Ureter (tissue), 1 donor: ENCODE measurements at places on chromosomes 11 and 22. TPM values are rescaled to one million over a fixed set of nuclear protein-coding genes. Genes with fewer than 3 reads are reported as not detected.

DNA sequence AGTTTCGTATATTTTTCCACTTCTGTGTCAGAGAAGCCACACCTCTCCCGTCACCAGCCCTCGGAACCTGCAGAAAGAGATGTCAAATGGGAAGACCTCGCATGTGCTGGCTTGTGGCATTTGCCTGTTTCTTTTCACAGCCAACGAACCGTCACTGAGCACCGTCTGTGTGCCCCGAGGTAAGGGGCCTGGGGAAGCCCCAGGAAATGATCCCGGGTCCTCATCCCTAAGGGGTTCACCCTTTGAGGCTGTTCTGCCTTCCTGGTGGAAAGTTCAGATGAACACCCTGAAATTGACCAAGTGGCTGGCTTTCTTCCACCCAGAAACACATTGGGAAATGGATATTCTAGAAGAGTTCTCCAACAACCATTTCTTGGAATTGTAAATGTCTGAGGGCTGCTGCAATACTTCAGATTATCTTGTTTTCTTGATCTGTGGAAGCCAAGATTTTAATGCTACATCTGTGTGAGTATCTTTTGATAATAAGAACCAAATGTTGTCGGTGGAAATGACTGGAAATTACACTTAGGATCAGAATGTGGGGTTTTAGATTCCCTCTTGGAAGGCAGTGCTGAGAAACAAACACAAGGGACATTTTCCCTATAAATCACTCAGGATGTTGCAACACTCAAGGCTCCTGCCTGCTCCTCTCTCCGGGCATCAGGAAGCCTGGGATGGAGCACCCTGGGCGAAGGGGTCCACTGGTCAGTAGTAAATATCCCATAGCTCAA is 37.6 kb downstream of the RIBC2 start:
- DNase-seq: peak; percentile 71

DNA sequence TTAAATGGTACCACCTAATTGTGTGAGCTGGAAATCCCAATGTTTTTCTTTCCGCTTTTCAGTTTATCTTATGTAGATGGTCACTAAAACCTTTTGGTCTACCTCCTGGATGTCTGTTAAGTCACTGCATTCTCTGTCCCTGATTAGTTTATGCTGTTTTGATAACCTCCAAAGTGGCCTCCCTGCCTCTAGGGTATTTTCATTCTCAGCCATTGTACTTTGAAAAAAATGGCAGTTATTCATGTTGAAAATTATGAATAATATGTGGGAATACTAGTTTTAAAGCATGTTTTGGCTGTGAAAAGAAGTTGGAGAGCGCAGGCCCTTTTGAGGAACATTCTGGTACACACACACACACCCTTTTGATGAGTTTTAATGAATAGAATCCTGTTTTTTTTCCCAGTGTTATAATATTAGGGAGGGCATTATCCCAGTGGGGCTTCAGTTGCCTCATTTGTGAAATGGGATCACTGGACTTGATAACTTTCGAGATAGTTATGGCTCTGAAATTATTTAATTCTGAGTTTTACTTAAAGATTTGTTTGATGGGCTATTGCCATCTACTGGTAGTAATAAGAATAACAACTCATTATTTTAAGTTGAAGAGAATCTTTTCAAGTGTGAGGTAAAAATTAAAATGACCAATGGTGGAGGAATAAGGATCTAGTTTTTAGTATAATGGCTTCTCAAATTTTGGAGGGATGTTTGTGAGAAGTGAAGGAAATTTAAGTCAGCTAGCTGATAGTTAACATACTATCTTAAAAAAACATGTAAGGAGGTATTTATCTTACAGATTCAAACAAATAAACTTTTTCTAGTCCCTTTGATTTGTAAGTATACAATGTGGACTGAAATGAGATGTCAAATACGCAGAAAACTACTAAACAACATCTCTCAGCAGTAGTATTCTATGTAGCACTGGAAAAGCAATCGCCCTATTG is 3.9 kb downstream of the FDX1 start:
- DNase-seq: no peak

- DNase-seq: no peak
These were observed 40.8 kb downstream of the RIBC2 start for GRCh38 chr22:45454275-45454674.

GRCh38 chr11:102345904-102346303 is 1.1 kb upstream of the BIRC2 start:
- no peak for DNase-seq

ROM1 gene
- 5.4 TPM for total RNA-seq

DNA sequence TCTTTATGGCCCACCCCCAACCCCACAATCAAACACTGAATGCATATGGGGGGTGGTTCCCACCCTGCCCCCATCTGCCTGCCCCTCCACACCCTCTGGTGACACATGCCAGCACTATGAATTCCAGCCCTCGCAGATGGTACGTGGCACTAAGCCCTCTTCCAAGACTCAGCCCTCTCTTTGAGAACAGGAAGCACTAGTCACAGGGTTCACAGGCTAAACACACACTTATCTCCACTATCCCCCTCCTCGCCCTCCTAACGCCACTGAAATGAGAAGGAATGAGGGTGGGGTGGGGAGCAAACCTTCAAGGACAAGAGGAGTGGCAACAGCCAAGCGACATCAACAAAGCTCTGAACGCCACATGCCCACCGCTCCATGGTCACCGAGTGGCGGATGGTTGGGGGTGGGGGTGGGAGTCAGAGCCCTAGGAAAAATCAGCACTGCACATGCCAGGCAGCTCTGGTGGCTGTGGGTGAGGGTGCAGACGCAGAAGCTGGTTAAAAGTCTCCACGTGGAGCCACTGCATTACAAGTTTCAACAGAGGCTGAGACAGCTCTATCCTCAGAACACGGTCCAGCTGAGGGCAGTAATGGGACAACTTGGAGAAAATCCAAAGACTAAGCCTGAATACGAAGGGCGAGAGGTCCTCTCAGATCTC is 33.6 kb downstream of the TMEM184B start:
- peak; percentile 78 for DNase-seq

DNA sequence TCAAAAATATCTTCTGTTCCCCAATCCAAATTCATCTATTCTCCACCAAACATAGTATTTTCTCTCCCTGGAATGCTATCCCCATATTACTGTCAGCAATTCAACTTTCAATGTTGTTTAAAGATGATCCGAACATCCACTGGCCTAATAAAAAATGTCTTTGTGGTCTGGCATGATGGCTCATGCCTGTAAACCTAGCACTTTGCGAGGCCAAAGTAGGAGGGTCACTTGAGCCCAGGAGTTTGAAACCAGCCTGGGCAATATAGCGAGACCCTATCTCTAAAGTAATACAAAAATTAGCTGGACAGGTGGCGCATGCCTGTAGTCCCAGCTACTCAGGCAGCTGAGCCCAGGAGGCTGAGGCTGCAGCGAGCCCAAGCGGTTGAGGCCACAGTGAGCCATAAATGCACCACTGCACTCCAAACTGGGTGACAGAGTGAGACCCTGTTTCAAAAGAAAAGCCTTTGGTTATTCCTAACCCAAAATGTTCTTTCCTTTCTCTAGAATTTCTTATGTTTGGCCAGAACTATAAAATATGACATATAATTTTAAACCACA is 29.8 kb downstream of the SIK3 start:
- no peak for DNase-seq

SLC29A2 gene
- 13.0 TPM for total RNA-seq

DNA sequence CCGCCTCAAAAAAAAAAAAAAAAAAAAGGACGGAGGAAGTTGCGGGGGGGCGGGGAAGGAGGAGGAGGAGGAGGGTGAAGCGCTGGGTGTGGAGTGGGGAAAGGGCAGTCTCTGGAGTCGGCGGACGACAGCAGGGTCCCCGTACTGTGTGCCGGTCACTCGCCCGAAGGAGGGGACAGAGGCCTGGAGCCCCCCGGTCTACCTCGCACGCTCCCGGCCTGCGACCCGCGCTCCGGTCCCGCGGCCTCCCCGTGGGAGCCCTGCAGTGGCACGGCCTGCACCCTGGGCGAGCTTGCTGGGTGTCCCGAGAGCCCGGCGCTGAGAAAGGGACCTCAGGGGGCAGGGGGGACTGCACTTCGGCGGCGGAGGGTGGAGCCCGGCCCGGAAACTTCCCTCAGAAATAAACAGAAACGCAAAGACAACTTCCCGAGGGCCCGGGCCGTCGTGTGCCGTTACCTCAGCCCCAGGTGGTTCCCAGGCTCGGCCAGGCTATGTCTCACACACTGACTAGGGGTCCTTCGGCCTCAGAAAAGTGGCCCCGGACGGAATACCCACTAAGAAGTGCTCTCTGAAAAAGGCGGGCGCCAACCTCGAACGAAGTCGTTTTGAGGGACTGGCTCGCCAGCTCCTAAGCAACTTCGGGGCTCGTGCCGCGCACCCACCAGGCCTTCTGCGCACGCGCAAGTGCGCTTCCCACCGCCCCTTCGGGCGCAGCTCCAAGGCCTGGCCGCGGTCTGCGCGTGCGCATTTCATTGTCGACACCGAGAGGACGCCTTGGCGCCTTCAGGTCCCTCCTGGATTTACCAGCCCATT is at the start of gene MAJIN:
MAJIN (minus strand) TSS at position 688 of the 813 bp plus-strand sequence. CDS start 12,703 bp downstream, outside the sequence.
- peak; percentile 78 for DNase-seq

GSTT2B gene
- total RNA-seq: 6.9 TPM

DNA sequence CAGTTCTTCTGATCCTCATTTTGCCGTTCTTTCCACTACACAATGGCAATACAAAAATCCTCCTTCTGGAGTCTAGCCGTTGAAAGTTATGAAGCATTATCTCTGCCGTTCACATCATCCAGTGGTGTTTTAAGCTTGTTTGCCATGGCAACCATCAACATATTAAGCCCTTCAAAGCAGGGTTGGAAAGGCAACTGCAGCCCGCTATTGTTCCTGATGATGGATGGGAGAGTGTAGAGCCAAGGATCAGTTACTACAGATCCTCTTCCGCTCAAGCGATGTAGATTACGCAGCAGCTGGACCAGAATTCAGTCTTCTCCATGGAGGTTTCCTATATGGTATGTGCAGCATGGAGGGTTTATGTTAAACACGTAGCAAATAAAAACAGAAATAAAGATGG is 352.7 kb downstream of the NTM start:
- DNase-seq: no peak

STK33 gene
- total RNA-seq: 13.1 TPM

- DNase-seq: no peak
These were observed 25.3 kb upstream of the PARVB start for GRCh38 chr22:43998679-43999264.

SESN3 gene
- 35.1 TPM for total RNA-seq

GRK3 gene
- 21.6 TPM for total RNA-seq

DNA sequence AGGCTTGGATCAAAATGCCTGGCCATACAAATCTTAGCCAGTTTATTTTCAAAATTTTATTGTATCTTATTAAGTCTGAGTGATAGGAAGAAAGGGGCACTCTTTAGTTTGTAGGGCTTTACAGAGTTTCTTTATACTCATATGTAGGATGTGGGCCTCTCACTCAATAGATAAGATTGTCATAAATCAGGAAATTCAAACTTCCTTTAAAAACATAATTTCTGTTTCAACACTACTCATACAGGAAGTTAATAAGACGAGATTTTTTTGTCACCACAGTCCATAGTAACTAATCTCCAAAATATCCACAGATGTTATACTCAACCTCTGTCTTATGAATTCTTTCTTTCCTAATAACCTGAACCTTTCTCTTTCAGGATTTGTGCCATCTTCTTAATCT is 13.3 kb upstream of the OR56B4 start:
- no peak for DNase-seq

DNA sequence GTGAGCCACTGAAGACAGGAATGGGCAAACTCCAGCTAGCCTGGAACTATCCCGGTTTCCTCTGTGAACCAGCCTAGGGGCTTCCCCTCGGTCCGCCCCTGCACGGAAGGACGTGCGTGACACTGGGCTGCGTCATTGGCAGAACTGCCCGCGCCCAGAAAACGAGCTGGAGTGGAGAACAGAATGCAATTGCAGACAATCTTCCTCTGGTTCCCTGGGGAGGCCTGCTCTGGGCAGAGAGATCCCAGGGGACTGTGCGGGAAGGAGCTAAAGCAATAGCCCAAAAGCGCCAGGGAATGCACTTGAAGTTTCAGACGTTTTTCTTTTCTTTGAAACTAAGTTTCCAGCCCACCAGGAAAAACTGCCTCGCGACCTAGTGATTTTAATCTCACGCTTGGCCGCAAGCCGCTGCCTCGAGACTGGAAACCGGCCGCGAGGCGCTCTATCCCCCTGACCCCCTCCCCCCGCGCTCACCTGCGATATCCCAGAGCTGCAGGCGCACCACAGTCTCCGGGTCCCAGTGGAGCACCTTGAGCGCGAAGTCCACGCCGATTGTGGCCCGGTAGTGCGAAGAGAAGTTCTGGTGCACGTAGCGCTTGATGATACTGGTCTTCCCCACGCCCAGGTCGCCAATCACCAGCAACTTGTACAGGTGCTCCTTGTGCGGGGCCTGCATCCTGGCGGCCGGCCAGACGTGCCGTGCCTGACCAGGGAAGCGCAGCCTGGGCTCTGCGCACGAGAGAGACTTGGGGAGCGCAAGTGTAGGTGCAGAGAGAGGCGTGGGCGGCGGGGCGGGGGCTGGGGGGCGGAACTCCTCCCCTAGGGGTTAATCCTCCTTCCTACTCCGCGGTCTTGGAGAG is at the start of gene RAB38:
RAB38 (minus strand) TSS at position 735 of the 860 bp plus-strand sequence; CDS start at position 676, 59 bp downstream.
- peak; percentile 82 for DNase-seq

DNA sequence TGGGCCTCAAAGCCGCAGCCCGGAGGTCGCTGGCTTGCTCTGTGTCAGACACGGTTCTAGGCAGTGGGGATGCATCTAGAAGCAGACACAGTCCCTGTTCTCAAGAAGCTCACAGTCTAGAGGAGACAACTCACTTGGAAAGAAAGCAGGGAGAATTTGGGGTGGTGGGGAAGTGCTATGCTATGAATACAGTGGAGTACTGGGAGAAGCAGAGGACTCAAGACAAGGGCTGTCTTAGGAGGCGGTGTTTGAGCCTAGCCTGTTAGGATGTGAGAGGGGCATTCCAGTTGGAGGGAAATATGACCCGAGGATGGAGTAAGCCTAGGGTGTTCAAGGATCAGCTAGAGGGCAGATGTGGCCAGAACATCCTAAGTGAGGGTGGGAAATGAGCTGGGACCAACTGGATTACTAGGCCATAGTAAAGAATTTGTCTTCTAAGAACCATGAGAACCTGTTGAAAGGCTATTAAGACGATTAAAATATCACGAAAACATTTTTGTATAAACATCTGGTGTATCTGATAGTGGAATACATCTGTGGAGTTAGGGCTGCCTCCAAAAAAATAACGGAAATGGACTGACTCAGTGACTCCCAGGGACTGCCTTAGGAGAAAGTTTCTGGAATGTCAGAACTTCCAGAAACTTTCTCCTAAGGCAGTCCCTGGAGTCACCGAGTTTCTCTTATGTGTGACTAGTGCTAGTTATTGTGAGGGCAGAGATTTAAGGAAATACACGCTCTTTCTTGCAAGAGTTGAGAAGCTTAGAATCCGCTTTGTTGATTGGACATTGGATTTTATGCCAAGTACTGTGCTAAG is 1.1 kb upstream of the PITPNB start:
- DNase-seq: no peak

PRDM11 gene
- 35.3 TPM for total RNA-seq

OR10G7 gene
- total RNA-seq: not detected

GRCh38 chr11:86369668-86370067 is 5.0 kb upstream of the CCDC81 start:
- no peak for DNase-seq

RAB38 gene
- 25.1 TPM for total RNA-seq

ACR gene
- total RNA-seq: 1.7 TPM

TEX54 gene
- total RNA-seq: not detected
